ENCODE measurements at places on chromosomes 4 and X. TPM values are rescaled to one million over a fixed set of nuclear protein-coding genes. Genes with fewer than 3 reads are reported as not detected.
A peak's percentile ranks its signal among the peaks of the same experiment; 100 is the strongest.

PHOX2B gene
- total RNA-seq, result not detected

TCEAL5 gene
- 2.9 TPM for total RNA-seq

QDPR gene
- total RNA-seq, result 16.7 TPM

IBSP gene
- total RNA-seq, result not detected

LGI2 gene
- 2.6 TPM for total RNA-seq

TRIM75 gene
- 0.09 TPM for total RNA-seq

TEX13C gene
- total RNA-seq, result not detected

KLKB1 gene
- total RNA-seq, result 0.09 TPM

GUCY1B1 gene
- total RNA-seq, result 14.4 TPM

RAB39B gene
- 0.40 TPM for total RNA-seq

PRR32 gene
- 95.8 TPM for total RNA-seq

SLC6A8 gene
- 14.6 TPM for total RNA-seq

STK32B gene
- 3.8 TPM for total RNA-seq

AP1S2 gene
- 39.1 TPM for total RNA-seq

CDK16 gene
- 52.0 TPM for total RNA-seq

CPEB2 gene
- 3.2 TPM for total RNA-seq

EMCN gene
- total RNA-seq, result 36.1 TPM

AREG gene
- total RNA-seq, result 0.09 TPM

CYBB gene
- total RNA-seq, result 19.3 TPM

DNA sequence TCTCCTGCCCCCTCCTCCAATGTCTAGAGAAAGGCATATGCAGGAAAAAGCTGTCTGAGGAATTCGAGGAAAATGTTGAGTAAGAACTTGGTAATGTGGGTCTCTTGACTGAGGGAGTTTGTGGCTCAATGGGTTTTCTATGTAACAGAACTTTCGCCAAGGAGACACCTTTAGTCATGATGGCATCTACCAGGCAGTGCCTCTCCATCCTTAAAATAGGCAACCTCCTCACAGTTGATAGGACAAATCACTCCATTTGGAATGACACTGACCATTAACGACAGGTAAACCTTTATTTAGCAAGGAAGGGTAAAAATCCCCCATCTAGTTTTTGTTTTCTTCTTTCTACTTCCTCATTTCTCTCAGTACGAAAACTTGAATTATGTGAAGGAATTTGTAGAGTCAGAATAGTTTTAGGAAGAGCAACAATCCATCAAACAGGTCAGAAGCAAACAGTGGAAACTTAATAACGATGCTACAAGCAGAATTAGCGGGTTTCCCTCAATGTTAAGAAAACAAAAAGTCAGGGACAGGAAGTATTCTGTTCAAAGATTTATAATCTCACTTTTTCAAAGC, 2.7 kb downstream of the GSX2 start:
- DNase-seq, result no peak

GRCh38 chrX:11480626-11481025, 185.1 kb downstream of the ARHGAP6 start:
- peak; percentile 27 for DNase-seq

DNA sequence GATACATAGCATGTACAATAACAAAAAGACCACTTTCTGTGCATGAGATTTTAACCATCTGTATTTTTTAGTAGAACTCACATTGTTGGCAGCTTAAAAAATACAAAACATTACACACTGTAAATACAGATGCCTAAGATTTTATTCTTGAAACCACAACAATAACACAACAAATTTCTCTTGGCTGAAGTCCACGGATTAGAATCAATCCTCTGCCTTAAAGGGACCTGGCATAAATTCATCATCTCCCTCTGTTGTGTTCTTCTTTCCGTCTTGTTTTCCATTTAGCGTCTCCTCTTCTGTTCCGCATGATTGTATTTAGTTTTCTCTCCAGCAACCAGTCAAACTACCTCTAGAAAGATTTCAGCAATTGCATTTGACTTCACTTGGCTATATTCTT, 231.0 kb downstream of the SPOCK3 start:
- DNase-seq, result peak; percentile 5

DNA sequence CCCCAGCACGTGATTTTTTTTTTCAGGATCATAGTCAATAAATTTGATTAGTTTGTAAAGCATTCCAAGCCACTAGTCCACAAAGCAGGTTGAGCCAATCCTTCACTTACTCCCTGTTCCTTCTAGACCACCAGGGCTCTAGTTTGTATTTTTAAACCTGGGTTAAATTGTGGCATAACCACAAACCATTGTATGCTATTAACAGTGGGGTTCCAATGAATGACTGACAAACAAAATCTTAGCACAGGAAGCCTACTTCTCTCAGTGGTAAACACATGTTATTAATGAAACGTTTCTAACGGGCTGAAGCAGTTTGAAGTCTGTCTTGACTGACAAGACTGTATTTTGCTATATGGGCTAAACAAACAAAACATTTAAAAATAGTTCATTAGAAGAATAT, 48.6 kb upstream of the GYPA start:
- DNase-seq, result no peak

DNA sequence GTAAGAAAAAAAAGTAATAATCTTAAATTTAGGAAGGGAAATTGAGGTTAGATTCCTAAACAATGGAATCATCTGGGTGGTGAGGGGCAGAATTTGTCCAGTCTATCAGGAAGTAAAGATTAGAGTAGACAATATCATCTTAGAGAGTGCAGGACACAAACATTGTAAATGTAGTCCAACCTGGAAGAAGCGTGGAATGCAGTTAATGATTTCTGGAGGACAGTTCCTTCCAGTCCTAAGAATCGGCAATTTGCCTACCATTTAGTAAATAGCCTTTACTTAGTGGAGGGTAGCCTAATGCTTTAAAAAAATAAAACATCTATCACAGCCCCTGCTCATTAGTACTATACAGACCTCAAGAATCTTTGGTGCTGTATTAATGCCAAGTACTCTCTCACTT, 147.5 kb upstream of the TTC29 start:
- DNase-seq, result no peak

- no peak for DNase-seq
Measured at GRCh38 chr4:2070421-2071251, 11.5 kb downstream of the NAT8L start.

- no peak for DNase-seq
Measured at GRCh38 chr4:153067376-153067775, 131.3 kb downstream of the FHDC1 start.

- DNase-seq, result peak; percentile 53
Measured at GRCh38 chrX:16882169-16882568, 12.0 kb upstream of the RBBP7 start.

DNA sequence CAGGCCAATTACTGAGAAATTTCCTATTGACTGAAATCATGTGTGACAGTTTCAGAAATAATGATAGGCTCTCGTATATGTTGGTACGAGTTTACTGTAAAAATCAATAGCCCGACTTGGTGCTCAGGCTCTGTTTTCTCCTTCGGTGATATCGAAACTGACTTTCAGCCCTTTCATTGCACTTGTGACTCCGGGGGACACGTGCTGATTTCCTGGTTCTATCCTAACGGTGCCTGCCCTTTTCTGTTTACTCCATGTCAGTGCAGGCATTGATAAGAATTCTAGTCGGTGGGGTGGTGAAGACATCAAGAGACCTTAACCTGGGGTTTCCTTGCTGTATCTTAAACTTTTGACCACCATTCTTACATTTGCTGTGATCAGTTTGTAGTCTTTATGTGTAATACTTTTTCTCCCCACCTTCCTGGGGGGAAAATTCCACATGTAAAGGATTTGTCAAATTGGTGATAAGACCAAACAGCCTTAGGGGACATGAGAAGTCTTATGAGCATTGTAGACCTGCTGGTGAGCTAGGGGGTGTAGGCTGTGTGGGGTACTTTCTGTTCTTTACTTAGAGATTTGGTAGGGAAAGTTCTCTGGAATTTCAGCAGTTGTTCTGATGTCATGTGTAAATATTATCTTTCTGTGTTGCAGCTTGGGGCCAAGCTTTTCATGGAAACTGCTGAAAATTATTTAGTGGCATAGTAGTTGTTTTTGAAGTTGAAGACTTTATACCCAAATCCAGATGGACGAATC, 52.7 kb downstream of the TMEM131L start:
- no peak for DNase-seq

GRCh38 chrX:88425739-88426138, 321.3 kb upstream of the CPXCR1 start:
- DNase-seq, result peak; percentile 10

GRCh38 chr4:173591760-173592159, 61.7 kb upstream of the HAND2 start:
- no peak for DNase-seq

DNA sequence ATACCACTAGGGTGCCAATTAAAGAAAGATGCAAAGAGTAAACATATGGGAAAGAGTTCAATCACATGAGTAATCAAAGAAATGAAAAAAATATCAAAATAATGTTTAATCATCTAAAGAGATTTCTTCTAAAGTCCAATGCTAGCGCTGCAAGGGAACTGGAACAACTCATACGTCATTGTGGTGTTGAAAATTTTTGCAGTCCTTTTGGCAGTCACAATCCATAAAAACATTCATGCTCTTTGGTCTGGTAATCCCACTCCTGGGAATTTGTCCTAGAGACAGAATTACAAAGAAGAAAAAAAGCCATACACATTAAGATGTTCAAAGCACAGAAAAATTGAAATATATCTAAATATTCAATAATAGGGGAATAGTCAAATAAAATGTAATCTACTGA, 4.6 kb downstream of the P2RY4 start:
- DNase-seq, result peak; percentile 46

GRCh38 chrX:29143356-29143755, 556.1 kb downstream of the IL1RAPL1 start:
- no peak for DNase-seq

GRCh38 chr4:184395971-184396391, 78.4 kb downstream of the IRF2 start:
- DNase-seq, result no peak

DNA sequence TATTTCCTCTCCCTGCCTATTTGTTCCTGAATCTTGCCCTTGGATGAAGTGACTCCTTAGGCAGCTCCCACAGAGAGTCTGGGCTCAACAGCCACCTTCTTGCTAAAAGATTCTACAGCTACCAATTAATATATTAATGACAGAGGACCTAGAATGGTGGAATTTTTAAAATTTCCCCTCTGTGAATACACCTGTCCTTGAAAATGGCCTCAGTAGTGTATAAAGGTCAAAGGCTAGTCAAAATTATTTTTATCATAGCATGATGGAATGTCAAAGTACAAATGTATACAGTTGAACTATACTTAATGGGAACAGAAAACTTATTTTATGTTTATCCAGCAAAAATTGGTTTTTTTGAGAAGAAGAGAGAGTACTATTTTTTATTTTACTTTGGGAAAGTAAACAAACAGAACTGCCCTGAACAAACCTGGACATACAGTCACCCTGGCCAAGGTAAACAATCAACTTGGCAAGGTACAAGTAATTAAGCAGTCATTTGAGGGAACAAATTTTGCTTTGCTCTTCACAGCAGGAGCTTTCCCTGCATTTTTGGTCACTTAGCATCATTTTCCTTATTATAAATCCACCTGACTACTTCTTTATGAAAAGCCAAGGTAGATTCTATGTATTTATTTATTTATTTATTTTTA, 250.8 kb downstream of the INPP4B start:
- DNase-seq, result no peak

DNA sequence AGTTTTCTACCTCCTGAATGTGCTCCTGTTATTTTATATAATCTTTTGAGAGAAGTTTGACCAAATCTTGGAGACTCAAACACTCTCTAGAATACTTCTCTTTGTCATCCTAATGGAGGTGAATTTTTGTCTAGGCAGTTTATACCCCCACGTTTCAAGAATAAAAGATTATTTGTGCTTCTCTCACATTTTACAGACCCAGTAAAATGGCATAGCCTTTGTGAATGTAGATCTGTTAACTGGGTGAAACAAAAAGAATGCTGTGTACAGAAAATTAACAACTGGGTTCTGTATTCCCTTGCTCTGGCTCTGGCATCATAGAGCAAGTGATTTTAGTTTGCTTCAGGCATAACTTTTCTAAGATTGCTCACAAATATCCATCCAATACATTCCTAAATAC, 26.1 kb downstream of the GASK1B start:
- no peak for DNase-seq

DNA sequence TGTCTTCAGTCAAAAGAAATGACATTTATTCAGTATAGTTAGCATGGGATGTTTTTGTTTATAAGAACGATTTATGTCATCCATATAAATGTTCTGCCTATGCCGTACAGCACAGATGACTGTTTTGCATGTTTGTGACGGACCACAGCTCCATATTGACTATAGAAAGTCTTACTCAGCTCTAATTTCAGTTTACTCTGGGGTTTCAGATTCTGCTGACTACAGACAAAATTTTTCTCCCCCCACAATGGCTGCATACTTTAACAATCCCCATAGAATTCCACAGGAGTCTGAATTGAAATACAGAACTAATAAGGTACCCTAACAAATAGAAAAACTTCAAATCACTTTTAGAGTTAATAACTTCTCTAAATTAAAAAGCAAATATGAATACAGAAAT, 191.0 kb downstream of the SCFD2 start:
- DNase-seq, result peak; percentile 53

GRCh38 chr4:58679886-58680285, 1569.7 kb upstream of the IGFBP7 start:
- no peak for DNase-seq

GRCh38 chr4:103306870-103307375, 108.8 kb upstream of the CENPE start:
- DNase-seq, result peak; percentile 67

DNA sequence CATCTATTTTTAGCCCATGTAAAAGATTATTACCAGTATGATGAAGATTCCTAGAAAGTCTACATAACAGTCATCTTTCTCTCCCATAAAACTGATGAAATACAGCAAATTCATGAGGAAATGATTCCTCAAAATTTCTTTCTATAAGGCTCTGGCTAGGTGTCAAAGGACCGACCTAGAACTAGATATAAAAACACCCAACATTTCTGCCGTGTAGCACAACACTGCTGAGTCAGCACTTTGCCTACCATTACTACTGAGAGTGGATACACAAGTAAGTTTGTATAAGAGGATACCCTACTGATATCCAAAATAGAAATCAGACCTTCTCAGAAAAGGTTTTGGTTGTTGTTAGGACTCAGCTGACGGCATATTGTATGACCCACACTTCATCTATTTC, 24.7 kb downstream of the TMEM47 start:
- no peak for DNase-seq

GRCh38 chrX:150873616-150874015, 24.9 kb downstream of the CD99L2 start:
- DNase-seq, result peak; percentile 13

DNA sequence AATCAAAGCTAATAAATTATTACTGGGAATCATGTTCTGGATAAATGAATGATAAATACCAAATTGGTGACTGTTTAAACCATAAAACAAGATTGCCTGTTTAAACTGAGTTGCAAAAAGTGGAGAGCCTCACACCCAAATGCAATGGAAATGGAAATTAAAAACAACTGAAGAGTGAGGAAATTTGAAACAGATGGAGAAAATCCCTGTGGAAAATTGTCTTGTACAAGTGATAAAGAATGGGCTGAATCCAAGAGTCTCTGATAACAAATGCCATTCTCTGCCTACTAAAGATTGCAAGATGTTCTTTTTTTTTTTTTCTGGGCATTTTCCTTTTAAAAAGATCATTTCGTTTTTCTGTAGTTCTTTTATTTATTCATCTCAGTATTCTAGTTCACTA, 426.3 kb downstream of the NLGN4X start:
- DNase-seq, result no peak

- DNase-seq, result no peak
Measured at GRCh38 chr4:57187246-57187645, 77.1 kb upstream of the IGFBP7 start.

- DNase-seq, result no peak
Measured at GRCh38 chr4:37542706-37543105, 143.5 kb downstream of the RELL1 start.

Data from muscle of leg (tissue), 16 donors.